ENCODE measurements at places on chromosomes 2 and 18. TPM values are rescaled to one million over a fixed set of nuclear protein-coding genes. Genes with fewer than 3 reads are reported as not detected.

Gene CHRNA1
- total RNA-seq: not detected

Gene LIMS4
- 0.94 TPM for total RNA-seq

Gene TGFA
- 7.5 TPM for total RNA-seq

Gene INPP5D
- total RNA-seq: 8.5 TPM

Gene GKN1
- not detected for total RNA-seq

Measured in parietal lobe (tissue), 2 donors.